ENCODE measurements at places on chromosomes 2 and 18.
A peak's percentile ranks its signal among the peaks of the same experiment; 100 is the strongest.

DNA sequence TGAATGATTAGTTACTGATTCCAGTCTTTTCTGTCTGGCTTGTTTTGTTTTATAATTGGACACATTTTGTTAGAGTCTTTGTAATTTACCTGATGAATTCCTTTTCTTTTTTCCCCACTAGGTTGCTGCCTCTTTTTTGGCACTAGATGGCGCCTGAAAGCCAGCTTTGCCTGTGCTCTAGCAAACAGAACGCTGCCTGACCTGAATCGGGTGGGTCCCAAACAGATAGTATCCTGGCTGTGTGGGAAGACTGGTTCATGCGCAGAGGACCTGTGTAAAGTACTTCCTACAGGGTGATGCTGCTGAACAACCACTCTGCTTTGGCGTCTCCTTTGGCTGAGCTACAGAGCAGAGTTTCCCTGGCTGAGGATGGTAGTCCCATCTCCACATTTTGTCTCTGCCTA, 288.2 kb downstream of the IKZF2 start:
- DNase-seq, result peak; percentile 77

DNA sequence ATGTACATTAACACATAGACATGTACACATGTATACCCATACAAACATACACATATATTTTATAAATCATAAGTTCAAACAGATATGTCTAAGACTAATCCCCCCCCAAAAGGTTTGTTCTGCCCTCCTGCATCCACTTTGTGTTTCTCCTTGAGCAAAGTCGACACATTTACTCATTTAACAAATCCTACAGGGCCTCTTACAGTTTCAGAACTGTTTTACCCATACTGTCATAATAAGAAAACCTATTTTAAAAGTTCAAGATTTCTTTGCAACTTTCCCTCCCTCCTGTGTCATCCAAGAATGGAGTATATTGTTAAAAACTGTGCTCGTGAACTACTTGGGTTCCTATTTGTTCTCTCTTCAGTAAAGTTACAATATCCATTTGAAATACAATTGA, 166.7 kb downstream of the L3MBTL4 start:
- DNase-seq, result no peak

DNA sequence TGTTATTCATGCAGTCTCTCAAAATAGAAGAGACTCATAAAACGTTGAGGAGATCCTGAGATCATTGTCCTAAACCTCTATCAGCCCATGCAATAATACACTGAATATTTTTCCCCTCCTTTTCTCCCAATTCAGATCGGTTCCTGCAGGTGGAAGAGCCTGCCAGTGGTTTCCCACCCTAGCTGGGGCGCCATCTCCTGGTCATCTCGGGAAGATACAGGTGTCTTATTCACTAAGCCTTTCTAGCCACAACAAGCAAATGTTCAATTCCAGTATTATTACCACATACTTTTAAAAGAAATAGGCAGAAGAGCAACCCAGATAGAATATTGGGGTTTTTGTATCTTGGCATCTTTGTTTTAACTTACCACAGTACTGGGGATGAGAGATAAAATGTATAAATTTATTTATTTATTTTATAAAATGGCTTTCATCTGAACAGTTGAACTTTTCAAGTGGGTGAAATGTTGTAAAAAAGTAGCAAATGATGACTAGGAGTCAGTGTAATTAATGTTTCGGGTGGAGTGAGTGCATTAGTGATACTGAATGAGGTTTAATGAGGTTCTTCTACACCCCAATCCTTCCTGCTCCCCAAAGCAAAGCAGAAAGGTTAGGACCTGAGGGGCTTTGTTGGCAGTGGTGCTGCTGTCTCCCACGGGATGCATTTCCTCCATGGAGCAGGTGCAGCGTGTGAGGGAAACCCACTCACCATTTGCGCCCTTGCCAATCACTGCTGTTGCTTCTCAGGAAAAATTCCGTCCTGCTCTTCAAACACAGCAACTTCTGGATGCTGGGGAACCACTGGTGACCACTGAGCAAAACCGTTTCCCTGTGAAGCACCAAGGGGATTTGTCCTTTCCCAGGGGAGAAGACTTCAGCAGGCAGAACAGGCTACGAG, 147.1 kb upstream of the FHL2 start:
- DNase-seq, result no peak

- DNase-seq, result no peak
These were observed 197.5 kb upstream of the COL3A1 start for GRCh38 chr2:188776634-188777033.

- DNase-seq, result no peak
These were observed 160.7 kb upstream of the EPAS1 start for GRCh38 chr2:46136481-46136880.

DNA sequence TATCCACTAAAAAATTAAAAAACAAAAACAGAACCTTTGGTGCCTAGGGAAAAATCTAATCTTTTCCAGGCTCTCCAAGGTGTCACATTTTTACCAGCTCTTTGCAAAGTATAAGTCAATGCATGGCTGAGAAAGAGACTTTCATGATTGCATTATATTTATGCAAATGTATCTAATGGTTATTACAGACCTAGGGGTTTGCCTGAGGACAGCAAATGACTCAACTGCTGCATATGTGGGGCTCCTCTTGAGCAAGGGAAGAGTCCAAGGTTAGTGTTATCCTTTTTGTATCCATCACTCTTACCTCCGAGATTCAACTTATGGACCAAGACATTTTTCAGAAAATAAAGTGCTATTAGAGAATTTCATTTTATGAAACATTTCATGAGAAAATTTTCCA, 33.9 kb upstream of the RMP24 start:
- DNase-seq, result no peak

GRCh38 chr18:24878289-24878688, 417.9 kb downstream of the HRH4 start:
- DNase-seq, result peak; percentile 7

DNA sequence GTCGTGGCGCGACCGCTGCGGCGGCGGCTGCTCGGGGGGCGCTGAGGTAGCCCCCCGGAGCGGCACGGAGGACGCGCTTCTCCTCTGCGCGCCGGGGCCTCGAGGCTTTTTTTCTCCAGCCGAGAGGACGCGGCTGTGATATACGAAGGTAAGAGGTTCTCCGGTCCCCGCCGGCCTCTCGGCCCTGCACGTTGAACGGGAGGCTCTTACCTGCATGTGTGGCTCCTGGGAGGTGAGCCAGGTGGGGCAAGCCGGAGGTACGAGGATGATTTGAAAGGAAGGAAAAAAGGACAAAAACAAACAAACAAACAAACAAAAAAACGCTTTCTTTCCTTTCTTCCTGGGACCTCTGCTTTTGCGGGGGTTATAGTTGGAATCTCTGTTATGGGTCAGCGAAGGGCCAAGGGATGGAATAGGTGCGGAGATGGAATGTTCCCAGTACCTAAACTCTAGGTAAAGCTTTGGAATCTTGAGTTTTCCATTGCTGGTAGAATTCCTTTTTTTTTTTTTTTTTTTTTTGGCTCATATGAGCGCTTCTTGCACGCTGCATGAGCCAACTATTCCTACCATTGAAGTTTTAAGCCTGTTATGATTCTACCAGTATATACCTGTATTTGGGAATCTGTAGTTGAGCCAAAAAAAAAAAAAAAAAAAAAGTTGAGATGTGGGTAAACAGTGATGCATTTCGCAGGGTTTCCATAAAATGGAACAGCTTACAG, 674 bp downstream of the PTPN4 start:
- no peak for DNase-seq

DNA sequence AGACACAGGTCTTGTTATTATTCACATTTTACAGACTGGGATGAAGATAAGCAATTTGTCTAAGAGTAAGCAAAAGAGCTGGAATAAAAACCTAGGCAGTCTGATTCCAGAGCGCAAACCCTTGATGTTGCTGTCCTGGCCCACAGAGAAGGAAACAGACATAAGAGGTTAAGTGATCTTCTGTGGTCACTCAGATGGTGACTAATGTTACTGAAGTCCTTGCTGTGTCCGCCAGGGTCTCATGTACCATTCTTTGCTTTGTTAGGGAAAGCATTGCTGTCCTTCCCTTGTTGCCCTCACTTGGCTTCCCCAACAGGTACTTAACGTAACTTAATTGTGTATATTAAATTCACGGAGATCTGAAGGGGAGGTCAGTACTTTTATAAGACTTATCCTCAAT, 14.9 kb upstream of the FAP start:
- DNase-seq, result no peak

- no peak for DNase-seq
These were observed 47.0 kb downstream of the BMPR2 start for GRCh38 chr2:202423139-202423538.

GRCh38 chr18:61274416-61274960, 58.7 kb upstream of the CDH20 start:
- no peak for DNase-seq

DNA sequence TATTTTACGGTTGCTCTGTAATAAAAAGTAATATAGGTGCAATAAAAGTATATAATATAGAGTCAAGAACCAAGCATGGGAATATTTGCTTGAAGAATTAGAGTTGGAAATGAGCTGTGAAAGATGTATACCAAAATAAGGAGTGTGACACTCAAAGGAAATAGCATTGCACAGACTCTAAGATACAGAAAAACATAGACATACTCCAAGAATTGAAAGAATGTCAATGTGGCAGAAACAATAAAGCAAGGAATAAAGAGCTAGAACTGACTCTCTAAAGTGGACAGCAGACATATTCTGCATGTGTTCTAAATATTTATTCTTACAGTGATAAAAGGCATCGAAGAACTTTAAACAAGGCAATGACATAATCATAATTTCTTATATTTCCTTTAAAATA, 561.1 kb upstream of the SETBP1 start:
- DNase-seq, result no peak

DNA sequence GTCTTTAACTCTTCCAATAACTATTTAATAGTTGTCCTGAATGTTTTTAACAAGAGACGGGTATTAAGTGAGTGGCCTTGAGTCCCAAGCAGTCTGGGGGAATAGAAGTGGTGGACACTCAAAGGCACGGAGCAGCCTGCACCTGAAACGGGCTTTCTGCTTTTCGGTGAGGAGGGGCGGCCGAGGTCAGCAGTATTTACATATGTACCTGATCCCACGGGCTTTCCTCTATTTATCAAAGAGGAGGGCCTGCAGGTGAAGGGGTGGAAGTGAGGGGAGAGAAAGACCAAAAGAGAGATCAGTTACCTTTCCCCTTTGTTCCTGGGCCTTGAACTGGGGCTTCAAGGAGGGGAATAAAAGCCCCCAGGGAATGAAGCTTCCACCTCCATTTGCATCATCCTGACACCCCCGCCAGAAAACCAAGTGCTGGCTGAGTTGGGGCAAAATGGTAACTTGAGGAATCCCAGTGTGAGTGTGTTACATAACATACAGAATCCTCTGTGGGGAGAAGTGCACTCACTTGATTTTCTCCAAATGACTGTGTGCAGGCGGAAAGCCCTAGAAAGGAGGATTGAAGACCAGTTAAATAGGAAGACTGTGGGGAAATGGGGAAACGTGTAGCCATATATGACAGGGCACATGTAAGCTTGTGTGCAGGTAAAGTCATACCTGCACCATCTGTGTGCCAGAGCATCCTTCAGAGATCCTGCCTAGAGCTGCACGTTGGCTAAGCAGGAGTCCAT, 12.4 kb downstream of the POU3F3 start:
- DNase-seq, result no peak

GRCh38 chr2:138018866-138019688, 54.8 kb downstream of the HNMT start:
- DNase-seq, result no peak

GRCh38 chr2:42764096-42764495, at the start of gene OXER1:
Gene OXER1, minus strand, starts transcription at chr2:42764135. Its CDS starts 73 bp downstream, at chr2:42764062.
- DNase-seq, result peak; percentile 40

DNA sequence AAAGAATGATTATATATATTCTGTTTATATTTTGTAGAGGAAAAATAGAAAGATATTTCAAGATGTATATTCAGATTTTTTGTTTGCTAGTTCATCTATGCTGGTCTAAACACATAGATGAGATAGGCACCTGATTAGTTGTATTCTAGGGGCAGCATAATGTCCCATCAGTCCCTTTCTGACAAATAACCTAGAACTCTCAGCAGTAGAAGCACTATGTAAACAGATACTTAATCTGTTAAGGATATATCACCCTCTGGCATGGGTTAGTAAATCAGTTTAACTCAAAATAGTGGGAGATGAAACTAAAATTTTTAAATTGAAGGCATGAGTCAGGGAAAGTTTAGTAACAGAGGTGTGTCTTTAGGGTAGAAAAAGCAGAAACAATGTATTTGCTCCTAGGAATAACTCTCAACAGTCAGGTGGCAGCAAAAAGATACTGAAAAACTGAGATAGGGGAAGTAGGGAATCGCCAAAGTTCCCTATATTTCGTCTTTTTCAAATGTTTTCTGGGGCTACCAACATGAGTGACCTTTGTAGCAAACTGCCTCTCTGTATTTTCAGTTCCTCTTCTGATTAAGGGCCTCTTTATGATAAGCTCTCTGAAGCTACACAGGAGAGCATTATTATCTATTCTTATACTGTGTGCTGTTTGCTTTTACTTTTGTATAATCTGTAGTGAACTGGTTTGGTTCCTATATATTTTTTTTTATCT, 5.7 kb downstream of the PPP1R1C start:
- DNase-seq, result no peak

DNA sequence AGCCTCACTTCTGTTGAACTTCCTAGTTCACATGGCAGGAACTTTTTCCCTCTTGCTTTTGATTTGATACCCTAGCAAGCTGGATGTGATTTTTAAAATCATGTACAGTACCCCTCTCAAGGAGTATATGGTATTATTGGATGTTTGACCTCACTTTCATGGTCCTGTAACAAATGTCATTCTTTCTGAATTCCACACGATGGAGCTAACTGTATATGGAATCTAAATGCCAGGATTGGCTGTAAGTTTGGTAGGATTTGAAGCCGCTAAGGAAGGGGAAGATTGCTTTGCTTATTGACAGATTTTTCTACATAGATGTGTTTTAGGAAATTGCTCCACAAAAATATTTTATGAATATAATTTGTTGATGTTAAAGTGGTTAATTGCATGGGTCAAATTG, 18.3 kb downstream of the MAIP1 start:
- DNase-seq, result no peak

DNA sequence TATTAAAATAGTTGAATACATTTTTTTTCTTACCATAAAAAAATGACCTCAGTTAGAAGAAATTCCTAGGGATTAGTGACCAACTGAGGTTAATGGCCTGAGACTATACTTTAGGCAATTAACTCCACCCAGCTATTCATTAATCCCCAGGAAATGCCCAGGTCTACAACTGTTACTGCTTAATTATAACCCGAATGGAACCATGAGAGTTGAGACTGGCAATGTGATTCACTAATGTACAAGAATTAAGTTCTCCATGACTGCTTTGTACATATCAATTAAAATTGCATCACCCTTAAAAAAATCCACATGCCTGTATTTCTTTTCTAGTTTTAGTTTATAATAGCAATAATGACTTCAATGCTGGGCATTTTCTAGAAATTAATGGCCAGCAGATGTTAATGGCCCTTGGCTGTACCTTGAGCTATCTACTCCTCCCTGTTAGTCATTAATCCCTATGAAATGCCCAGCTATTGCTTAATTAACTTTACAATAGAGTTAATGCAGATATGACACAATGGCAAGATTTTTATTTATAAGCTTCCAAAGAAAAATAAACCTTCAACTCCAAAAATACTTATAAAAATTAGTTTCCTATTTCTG, 44.1 kb downstream of the ERBB4 start:
- DNase-seq, result no peak

- peak; percentile 75 for DNase-seq
These were observed 18.3 kb downstream of the GYPC start for GRCh38 chr2:126674075-126674744.

- no peak for DNase-seq
These were observed 31.9 kb downstream of the EXOC6B start for GRCh38 chr2:72793798-72794440.

GRCh38 chr18:12455496-12455895, 47.8 kb downstream of the PRELID3A start:
- no peak for DNase-seq

Measured in CMK (cell line).